ENCODE measurements at places on chromosomes 2 and 18.

GRCh38 chr2:204343685-204344084 is 201.6 kb upstream of the PARD3B start:
- no peak for DNase-seq

- DNase-seq: no peak
Observed at GRCh38 chr2:28423856-28424605, 31.4 kb downstream of the FOSL2 start.

GRCh38 chr2:142974288-142975024 is 97.0 kb downstream of the KYNU start:
- DNase-seq: no peak

DNA sequence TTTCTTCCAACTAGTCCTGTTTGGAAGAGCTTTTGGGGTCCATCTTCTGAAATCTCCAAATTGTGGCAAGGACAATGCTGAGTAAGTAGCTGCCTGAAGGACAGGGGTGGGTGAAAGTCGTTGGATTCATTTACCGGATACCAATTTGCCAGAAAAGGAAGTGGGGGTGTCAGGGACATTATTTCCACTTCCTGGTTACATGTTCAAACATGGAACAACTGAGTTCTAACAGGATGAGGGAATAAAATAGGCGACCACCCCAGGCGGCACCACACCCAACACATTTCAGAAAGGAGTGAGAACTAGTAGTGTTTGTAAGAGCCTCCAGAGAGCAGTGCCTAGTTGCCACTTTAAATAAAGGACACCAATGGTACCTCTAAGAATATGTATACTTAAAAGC is 158.6 kb upstream of the SERTAD2 start:
- DNase-seq: peak; percentile 23

DNA sequence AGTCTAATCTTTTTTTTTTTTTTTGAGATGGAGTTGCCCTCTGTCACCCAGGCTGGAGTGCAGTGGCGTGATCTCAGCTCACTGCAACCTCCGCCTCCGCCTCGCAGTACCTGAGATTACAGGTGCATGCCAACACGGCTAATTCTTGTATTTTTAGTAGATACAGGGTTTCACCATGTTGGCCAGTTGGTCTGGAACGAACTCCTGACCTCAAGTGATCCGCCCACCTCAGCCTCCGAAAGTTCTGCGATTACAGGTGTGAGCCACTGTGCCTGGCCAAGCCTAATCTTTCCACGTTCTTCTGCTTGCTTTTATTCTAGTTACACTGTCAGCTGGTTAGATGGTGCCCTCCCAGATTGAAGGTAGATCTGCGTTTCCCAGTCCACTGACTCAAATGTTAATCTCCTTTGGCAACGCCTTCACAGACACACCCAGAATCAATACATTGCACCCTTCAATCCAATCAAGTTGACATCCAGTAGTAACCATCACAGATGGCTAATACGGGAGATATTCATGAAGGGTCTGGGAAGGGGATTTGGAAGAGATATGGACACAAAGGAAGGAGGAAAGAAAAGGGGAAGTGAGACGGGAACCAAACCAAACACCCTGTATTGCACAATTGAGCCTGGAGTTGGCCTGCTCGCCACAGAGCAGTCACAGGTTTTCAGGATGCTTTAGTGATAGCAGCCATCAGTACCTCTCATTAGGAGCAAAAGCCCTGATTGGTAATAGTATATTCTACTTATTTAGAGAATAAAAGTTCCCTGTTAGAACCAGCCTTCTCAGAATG is 229.8 kb downstream of the PIK3C3 start:
- no peak for DNase-seq

- DNase-seq: no peak
Observed at GRCh38 chr2:70685771-70686171, 82.2 kb downstream of the ADD2 start.

DNA sequence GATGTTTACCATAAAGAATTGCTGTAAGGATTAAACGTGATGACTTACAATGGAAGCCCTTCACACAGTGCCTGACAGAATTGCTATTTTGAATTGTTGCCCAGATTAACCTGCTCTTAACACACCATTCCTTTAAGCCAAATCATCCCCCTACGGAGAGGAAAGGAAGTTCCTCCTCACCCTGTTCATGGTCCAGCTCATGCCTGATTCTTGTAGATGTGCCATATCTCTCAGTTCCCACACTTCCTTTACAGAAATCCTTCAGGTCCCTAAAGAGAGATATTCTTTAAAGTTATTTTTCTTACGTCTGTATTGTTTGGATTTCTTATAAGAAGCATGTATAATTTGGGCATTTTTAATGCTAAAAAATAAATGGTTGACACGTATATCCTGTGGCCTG is 127.5 kb upstream of the DAPL1 start:
- no peak for DNase-seq

- DNase-seq: no peak
Observed at GRCh38 chr2:174477759-174478158, 9.1 kb downstream of the GPR155 start.

DNA sequence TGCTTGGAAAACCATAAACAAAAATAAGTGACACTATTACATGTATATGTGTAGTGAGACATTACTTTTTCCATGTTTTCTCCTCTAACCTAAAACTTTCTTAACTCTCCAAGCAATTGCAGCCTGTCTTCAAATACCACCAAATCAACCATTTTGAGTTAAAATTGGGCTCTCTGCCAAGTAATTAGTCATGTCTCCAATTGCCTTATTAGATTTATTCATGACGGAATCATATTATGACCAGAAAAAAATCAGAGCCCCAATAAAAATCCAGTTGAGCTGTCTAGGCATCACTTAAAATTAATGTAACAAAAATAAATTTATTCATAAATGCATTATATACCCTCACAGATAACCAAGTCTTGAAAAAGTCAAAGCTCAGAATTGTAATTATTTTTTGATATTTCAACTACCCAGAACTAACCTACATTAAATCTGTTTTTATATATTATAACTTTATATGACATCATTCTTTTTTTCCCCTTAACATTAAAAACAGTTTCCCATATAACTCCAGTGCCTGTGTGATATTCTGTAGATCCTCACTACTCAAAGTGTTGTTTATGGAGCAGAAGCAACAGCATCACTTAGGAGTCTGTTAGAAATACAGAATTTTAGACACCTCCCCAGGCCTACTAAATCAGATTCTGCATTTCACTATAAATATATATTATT is 157.0 kb downstream of the ERBB4 start:
- no peak for DNase-seq

DNA sequence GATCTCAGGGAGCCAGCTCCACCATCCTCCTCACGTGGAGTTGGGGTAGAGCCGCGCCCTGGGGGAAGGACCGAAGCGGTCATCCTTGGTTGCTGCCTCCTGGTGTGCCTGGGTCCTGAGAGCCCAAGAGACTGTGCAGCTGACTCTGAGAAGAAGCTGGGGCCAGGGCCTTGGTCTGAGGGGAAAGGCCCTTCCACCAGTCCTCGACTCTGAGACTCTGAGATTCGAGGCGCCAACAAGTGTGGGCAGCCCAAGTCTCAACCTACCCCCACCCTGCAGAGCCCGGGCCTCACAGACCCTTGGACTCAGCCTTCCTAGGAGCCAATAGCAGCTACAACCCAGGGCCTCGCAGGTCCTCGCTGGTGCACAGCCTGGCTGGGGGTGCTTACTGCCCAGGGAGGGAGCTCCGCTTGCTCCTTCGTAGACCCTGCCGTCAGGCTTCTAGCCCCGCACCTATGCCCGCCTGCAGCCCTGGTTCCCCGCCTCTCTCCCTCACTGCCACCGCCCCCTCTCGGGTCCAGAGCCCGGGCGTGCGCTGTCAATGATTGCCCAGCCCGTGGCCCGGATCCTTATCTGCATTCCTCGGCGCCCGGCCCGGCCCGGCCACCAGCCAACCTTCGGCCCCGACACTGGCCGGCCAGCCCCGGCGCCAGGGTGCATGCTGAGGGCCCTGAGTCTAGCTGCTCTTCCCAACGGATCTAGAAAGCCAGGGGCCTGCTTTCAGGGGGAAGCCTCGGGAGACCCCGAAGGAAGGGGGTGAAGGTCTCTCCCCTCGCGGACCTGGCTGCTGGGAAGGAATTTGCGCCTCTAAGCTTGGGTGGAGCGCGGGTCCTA is 2.0 kb downstream of the IHH start:
- DNase-seq: no peak

- no peak for DNase-seq
Observed at GRCh38 chr2:26330604-26331003, 15.3 kb upstream of the SELENOI start.

GRCh38 chr2:11517906-11518305 is 15.9 kb upstream of the GREB1 start:
- no peak for DNase-seq

GRCh38 chr18:13513021-13513420 is 213.3 kb downstream of the FAM210A start:
- peak; percentile 67 for DNase-seq

GRCh38 chr2:217573571-217573970 is 429.2 kb downstream of the TNS1 start:
- no peak for DNase-seq

- DNase-seq: no peak
Observed at GRCh38 chr2:20371323-20372025, 20.8 kb upstream of the PUM2 start.

DNA sequence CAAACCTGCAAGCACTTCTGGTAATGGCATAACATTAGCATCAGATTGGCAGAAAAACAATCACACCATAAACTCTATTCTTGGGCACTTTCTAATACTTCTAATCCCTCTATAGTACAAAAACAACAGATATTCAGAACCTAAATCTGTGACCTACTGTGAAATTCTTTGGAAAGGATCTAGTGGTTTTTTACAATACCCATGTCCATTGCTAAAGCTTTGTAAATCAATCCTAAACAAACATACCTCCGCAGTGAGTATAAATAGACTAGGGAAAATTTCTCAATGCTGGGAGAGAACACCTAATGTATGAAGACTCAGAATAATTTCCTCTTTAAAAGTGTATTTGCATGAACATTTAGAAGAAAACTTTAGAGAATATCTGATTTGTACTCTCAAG is 1098.5 kb upstream of the DDX18 start:
- DNase-seq: no peak

DNA sequence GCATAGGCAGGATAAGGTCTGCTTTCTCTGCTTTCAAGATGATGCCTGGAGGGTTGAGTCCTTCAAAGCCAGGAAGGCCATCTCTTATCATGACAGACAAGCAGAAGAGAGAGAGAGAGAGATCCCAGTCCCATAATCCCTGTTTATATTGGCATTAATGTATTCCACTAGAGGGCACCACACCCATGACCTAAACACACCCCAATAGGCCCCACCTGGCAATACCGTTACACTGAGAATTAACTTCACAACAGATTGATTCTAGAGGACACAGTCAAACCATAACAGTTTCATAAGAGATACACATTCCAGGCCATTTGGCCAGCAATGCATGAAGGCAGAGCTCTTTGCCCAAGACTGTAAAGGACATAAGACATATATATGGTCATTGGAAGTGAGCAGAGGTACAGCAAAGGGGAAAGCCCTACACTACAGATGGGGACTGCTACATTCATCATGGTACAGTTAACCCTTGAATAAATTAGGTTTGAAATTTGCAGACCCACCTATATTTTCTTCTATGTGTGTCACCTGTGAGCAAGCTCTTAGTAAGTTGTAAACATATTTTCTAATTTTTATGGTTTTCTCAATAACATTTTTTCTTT is 1516.1 kb downstream of the RPIA start:
- DNase-seq: no peak

- peak; percentile 18 for DNase-seq
Observed at GRCh38 chr18:54119524-54120019, 104.9 kb downstream of the MBD2 start.

GRCh38 chr2:69251943-69252342 is 135.1 kb downstream of the GFPT1 start:
- no peak for DNase-seq

- DNase-seq: no peak
Observed at GRCh38 chr18:69490813-69491212, 90.1 kb downstream of the DOK6 start.

- DNase-seq: no peak
Observed at GRCh38 chr2:191759680-191760079, 81.7 kb downstream of the NABP1 start.

GRCh38 chr2:152421521-152422370 is 86.8 kb downstream of the FMNL2 start:
- DNase-seq: no peak

DNA sequence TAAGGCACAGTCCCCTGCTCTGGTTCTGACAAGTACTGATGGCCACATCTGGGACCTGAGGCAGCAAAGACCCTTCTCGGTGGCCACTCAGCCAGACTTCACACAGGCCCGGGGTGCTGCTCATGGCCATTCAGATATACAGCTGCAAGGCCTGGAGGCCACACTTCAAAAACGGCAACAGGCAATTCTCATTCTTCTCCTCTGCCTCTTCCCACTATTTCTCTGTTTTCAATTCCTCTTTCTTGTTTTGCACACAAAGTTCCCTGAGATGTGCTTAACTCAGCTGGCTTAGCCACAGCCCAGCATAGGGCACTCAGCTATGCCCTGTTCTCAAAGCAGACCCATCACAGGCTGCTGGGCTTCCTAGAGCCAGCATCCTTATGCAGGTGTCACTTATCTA is 29.9 kb downstream of the PTPN18 start:
- no peak for DNase-seq

- no peak for DNase-seq
Observed at GRCh38 chr2:10385501-10385900, 62.6 kb downstream of the ODC1 start.

- no peak for DNase-seq
Observed at GRCh38 chr2:39622860-39623259, 42.9 kb upstream of the TMEM178A start.

- no peak for DNase-seq
Observed at GRCh38 chr2:202508686-202509085, 126.1 kb upstream of the FAM117B start.

GRCh38 chr2:214293593-214293992 is 117.3 kb upstream of the VWC2L start:
- DNase-seq: no peak

DNA sequence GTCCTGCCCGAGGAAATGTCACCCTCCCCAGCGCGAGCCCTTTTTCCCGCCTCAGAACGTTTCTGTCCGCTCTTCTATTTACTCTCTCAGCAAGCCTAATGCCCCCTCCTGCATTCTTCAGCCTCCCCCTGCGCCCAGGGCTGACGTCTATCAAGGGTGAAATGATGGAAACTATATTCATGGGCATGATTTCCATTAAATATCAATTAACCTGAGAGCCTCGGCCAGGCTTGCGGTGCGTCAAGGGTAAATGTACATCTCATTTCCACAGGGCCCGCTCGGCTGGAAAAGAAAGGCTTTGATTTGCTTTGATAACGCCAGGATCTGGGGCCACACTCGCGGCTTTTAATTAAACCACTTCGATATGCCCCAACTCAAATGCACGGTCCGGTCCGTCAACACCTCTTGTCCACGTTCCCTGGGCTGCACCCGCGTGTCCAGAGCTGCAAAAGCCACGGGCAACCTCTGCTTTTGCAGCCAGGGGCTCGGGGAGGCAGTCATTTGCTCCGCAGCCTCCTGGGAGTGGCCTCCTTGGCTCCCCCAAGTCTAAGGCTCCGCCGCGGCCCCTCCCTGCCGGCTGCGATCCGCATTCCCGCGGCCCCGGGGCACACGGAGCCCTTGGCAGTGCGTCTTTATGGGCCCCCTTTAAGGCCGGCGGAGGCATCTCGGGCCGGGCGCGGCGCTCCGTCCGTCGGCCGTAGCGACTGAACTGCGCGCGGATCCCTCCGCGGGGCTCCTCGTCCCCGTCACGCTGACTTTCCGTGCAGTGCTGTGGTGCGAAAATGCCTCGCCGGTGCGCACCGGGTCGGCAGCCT is at the start of gene HOXD8:
TSS of gene HOXD8 (plus strand) at position 724 of the 815 bp plus-strand sequence. CDS start 662 bp downstream, outside the sequence.
- peak; percentile 88 for DNase-seq

GRCh38 chr2:176101842-176102241 is 2.2 kb downstream of the HOXD12 start:
- no peak for DNase-seq

- DNase-seq: no peak
Observed at GRCh38 chr2:70608373-70608772, 54.7 kb upstream of the TGFA start.
